ENCODE measurements at places on chromosomes 6 and 20.

- DNase-seq, result no peak
Observed at GRCh38 chr6:133526436-133526835, 285.3 kb downstream of the EYA4 start.

DNA sequence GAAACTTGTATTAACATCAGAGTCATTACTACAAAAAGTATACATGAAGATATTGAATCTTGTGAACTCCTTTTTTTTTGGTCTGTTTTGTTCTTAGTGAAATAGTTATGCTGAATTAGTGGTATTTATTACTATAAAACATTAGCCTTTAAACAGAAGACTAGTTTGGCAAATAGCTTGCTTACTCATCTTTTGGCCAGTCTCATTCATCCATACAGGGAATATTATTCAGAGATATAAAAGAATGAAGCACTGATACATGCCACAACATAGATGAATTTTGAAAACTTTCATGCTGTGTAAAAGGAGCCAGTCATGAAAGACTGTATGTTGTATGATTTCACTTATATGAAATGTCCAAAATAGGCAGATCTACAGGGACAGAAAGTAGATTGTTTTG, 205.9 kb downstream of the ZFAND3 start:
- DNase-seq, result no peak

- DNase-seq, result no peak
Observed at GRCh38 chr6:16533210-16533609, 228.1 kb downstream of the ATXN1 start.

DNA sequence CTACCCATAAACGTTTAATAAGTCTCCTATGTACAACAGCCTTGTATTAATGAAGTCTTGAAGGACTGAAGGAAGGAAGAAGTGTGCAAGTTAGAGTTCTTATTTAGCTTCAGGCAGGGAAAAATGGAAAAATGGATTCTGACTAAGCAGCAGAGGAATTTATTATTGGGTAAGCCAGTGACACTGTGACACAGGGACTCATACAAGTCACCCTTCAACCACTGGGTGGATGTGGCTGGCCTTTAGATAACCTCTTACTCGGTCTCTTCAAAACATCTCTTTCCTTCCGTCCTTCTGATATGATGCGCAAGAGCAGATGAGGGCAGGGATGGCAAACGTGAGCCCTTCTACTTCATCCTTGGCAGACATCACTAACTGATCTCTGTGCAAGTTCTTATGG, 145.6 kb downstream of the DHX35 start:
- no peak for DNase-seq

DNA sequence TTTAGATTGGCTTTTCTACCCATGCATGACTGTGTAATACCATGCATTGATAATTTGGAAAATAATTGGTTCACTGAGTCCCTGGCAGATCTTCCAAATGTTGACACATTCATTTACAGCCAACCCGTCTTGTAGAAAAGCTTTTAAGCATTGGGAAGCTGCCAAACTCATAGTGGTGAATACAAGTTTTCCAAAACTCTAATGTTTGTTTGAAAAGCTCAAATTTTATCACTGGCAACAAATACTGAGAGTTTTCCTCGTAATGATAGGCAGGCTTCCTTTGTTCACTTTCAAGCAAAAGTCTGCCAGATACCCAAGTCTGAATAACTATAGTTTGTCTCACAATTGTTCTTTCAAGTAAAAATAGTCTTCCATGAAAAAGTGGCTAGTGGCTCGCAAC, 143.0 kb downstream of the FIG4 start:
- DNase-seq, result no peak

DNA sequence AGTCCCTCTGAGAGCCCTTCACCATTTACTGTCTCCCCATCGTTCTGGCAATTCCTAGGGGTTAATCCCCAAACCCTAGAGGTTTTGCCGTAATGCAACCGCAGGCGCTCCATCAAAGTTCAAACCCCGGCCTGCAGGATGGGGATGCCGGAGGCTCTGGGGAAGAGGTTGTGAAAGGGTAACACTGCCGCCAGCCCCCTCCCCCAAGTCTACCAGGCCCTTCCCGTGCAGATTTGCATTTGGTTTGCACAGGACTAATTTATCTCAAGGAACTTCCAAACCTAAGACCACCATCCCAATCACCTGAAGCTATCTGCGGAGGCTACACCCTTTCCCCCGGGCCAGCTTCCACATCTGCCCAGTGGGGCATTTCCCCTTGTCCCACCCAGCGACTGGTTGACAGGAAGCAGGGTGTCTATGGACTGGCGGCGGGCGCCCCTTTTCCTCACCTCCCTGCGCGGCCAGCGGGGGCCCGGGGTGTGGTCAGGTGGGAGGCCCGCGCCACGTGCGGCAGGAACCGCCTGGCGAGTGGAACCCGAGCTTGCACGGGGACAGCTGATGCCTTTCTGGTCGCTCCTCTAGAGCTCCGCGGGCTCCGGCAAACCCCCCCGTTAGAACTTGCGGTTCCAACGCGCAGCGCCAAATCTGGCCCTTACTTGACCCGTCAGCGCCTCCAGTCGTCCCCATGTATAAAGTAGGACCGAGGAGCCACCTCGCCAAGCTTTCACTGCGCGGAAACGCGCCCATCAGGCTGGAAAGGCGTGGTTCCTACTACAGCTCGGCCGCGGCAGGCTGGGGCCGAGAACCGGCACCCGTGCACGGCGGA, 9.4 kb upstream of the SLC4A11 start:
- no peak for DNase-seq

GRCh38 chr6:13813621-13814175, 659 bp downstream of the MCUR1 start:
- DNase-seq, result no peak

DNA sequence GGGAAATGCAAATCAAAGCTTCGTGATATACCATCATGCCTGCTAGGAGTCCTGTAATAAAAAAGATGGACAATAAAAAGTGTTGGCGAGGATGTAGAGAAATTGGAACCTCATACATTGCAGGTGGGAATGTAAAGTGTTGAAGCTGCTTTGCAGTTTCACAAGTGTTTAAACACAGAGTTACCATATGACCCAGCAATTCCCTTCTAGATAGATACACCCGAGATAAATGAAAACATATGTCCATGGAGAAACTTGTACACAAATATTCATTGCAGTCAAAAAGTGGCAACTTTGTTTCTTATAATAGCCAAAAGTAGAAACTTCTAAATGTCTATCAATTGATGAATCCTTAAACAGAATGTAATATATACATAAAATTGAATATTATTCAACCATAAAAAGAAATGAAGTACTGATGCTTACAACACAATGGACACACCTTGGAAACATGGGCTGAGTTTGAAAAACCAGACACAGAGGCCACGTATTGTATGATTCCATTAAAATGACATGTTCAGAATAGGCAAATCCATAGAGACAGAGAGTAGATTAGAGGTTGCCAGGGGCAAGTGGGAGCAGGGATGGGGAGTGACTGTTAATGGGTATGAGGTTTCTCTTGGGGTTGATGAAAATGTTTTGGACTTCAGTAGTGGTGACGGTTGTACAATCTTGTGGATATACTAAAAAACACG, 20.8 kb upstream of the ERVFRD-1 start:
- no peak for DNase-seq

GRCh38 chr6:16649241-16649640, 112.0 kb downstream of the ATXN1 start:
- no peak for DNase-seq

- DNase-seq, result no peak
Observed at GRCh38 chr6:48134246-48134645, 23.2 kb upstream of the PTCHD4 start.

- no peak for DNase-seq
Observed at GRCh38 chr6:45661661-45662060, 283.9 kb upstream of the SUPT3H start.

- DNase-seq, result no peak
Observed at GRCh38 chr6:71406865-71407860, 118.6 kb downstream of the OGFRL1 start.

DNA sequence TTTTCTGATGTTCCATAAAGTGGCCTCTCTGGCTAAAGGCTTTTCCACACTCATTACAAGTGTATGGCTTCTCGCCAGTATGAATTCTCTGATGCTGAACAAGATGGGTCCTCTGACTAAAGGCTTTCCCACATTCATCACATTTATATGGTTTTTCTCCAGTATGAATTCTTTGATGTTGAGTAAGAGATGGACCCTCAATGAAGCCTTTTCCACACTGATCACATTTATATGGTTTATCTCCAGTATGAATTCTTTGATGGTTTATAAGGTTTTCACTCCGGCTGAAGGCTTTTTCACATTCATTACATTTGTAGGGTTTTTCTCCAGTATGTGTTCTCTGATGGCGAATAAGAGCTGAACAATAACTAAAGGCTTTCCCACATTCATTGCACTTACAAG, 20.4 kb downstream of the ZNF184 start:
- DNase-seq, result no peak

Measured in stimulated activated CD4-positive, alpha-beta T cell treated with anti-CD3 and anti-CD28 coated beads, Interleukin-15, amount 100 ng/mL, for 1 hour (primary cell).